ENCODE measurements at places on chromosomes 5 and 9. TPM values are rescaled to one million over a fixed set of nuclear protein-coding genes. Genes with fewer than 3 reads are reported as not detected.

DNA sequence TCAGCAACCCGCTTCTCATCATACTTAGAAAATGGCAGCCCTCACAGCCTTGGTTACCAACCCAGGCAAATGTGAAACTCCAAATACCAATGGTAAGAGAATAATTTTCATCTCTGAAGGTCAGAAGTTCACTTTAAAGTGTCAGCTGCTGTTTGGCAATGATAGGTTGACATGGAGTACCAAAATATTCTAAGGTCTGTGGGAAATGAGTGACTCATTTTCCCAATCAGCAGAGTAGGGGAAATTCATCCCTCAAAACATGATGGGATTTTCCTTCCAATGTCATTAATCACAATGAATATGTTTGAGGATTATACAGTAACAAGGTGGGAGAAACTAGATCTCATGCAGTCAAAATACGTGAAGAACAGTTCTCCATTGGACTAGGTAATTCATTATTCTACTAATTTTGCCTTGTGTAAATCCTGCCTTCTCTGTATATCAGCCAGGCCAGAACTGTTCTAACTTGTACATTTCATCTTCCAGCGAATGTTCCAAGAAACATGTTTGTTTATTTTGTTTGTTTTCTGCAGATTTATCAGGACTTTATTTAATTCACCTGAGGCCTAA lies 53.1 kb upstream of the ERBIN start:
- H3K4me1 ChIP-seq, result no peaks in the 10 kb centered on the region
- no peak for DNase-seq
- H3K27ac ChIP-seq, result no peak overlapping the region

DNA sequence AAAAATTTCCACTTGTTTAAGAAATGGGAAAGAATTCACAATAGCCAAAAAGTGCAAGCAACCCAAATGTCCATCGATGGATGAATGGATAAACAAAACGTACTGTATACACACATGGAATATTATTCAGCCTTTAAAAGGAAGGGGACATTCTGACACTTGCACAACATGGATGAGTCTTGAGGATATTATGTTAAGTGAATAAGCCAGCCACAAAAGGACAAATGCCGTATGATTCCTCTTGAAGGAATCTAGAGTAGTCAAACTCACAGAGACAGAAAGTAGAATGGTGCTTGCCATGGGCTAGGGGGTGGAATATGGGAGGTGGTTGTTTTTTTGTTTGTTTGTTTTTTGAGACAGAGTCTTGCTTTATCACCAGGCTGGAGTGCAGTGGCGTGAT lies 3.8 kb upstream of the ATP6V0E1 start:
- H3K27me3 ChIP-seq, result peaks cover 27% of the 10 kb centered on the region
- H3K27ac ChIP-seq, result no peak overlapping the region
- H3K4me1 ChIP-seq, result peaks cover 17% of the 10 kb centered on the region
- H3K4me3 ChIP-seq, result no peak overlapping the region

DNA sequence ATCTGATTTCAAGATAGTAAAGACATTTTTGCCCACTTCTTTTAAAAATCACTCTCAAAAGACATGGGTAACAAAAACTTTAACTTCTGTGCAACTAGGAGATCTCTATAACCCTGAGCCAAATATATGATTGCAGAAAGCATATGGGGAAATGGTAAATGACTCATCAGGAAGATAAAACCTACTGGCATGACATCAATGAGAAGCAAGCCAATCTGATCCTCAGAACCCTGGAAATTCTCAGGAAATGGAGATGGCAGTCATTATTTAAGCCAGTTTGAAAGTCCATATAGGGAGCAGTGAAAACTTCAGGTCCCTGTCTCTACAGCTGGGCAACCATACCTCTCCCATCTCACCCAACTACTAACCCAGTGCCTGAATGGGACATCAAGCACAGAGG lies 249.7 kb upstream of the NREP start:
- no peak for DNase-seq

PTPN3 gene
- total RNA-seq, result 1.3 TPM

PROP1 gene
- total RNA-seq, result not detected

CMYA5 gene
- 0.73 TPM for total RNA-seq

GRCh38 chr9:134618163-134618832 lies 23.3 kb upstream of the COL5A1 start:
- H3K4me1 ChIP-seq, result no peaks in the 10 kb centered on the region
- peak overlapping the region; percentile 19 for H3K27ac ChIP-seq
- no peak overlapping the region for H3K4me3 ChIP-seq
- no peaks in the 10 kb centered on the region for H3K36me3 ChIP-seq
- DNase-seq, result no peak

NEUROG1 gene
- 7.3 TPM for total RNA-seq

WNK2 gene
- total RNA-seq, result 34.3 TPM

DNA sequence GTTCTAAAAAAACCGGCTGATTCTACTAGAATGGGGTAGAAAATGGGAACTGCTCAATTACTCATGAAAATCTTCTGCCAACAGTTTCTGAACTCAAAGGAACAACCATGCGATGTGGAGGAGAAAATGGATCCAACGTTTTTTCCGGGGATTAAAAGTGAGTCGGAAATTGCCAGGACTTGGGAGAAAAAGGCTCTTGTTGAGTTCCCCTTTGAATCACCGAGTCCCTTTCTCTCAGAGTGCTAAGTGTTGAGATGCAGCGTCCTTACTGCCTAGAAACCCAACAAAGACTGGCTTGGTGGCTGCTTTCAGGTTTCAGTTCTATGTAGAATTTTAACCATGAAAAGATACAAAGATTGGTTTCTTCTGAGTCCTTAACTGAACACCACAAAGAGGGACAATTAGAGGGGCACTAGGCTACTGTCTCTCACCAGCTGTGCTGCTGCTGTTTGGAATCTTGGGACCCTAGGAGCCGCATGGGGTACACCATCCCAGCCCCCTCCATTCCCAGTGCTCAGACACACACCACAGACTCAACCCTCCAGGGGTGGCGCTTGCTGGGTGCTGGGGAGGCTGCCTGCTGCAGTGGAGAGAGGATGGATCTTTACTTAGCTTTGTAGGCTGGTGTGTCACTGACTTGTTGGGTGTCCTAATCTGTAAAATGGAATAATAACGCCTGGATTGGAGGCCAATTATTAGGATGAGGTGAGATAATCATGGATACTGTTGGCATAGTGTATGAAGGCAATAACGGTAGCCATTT lies 21.5 kb upstream of the NEUROG1 start:
- no peak overlapping the region for H3K27ac ChIP-seq
- peaks cover 89% of the 10 kb centered on the region for H3K27me3 ChIP-seq
- no peaks in the 10 kb centered on the region for H3K36me3 ChIP-seq
- no peak overlapping the region for H3K4me3 ChIP-seq
- H3K4me1 ChIP-seq, result no peaks in the 10 kb centered on the region

DNA sequence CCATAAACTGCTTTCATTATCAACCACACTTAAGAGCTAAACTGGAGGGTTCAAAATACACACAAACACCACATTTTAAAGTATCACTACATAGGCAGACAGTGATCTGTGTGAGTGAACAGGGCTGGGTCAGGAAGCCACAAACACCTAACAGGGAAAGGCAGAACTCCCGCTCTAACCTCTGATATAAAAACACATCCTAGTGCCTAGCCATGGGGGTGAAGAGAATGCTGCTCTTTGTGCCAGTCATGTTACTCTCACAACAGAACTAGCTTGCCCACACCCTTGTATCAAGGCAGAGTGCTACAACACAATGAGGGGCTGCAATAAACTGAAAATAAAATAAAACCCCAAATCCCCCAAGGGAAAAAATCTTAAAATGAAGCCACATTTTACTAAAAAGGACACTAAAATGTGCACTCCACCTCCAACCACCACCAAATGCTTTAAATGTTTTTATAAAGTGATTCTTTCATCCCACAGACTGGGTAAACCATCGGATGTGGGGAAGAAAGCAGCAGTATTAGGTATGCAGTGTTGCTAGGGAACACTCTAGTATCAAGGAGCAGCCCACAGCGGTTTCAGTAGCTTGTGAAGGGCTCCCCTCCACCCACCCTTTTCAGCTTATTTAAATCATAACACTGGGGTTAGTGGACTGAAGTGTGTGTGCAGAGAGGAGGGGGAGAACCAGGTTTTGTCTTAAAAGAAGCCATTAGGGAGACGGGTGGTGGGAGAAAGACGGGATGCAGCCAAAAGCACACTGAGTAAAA lies 64.5 kb downstream of the TMEM161B start:
- peaks cover 7% of the 10 kb centered on the region for H3K36me3 ChIP-seq
- H3K4me1 ChIP-seq, result peaks cover 32% of the 10 kb centered on the region
- no peaks in the 10 kb centered on the region for H3K27me3 ChIP-seq
- peak overlapping the region; percentile 75 for H3K4me3 ChIP-seq

GRCh38 chr9:121838746-121839669 lies 187.6 kb downstream of the DAB2IP start:
- H3K4me1 ChIP-seq, result no peaks in the 10 kb centered on the region
- no peak overlapping the region for H3K27ac ChIP-seq
- no peak overlapping the region for H3K4me3 ChIP-seq
- no peaks in the 10 kb centered on the region for H3K27me3 ChIP-seq
- DNase-seq, result no peak
- no peaks in the 10 kb centered on the region for H3K36me3 ChIP-seq

ALDOB gene
- total RNA-seq, result not detected

GRCh38 chr9:69421908-69422801 lies 97.1 kb downstream of the ENTREP1 start:
- peak; percentile 55 for DNase-seq
- peak overlapping the region; percentile 30 for H3K27ac ChIP-seq
- H3K4me1 ChIP-seq, result peaks cover 23% of the 10 kb centered on the region

- no peak overlapping the region for H3K27ac ChIP-seq
- H3K36me3 ChIP-seq, result no peaks in the 10 kb centered on the region
- H3K4me3 ChIP-seq, result no peak overlapping the region
- peaks cover 47% of the 10 kb centered on the region for H3K27me3 ChIP-seq
Observed at GRCh38 chr5:73280821-73281746, 108.1 kb downstream of the TMEM174 start.

FOXB2 gene
- not detected for total RNA-seq

DNA sequence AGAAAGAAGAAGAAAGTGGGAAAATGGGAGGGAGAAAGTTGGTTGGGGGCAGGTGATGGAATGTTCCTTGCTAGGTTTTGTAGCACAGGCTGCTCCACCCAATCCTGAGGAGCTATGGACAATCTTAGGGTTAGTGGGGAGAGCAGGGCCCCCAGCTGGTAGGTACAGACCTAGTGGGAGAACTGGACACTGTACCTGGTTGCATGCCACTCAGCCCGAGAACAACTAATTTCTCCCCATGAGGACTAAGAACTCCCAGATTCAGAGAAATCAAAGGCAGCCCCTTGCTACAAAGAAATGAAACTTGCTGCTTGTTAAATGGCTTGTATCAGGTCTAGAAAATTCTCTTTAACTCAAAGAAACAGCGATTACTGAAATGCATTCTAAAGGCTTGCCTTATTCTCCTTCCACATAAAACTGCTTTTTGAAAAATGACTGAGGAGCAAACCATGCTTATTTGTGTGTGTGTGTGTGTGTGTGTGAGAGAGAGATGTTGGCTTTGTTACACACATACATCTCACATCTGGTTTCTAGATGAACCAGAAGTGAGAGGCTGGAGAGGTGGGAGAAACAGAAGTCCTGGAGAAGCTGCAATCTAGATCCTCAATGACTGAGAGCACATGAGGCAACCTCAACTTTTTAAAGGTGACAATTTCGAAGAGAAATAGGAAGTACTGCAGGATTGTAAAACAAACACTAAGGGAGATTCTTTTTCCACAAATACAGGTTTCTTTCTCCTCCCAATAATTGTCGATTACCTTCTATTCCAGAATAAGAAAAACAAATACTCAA lies 28.9 kb downstream of the FYB1 start:
- no peak overlapping the region for H3K27ac ChIP-seq
- DNase-seq, result no peak
- peaks cover 29% of the 10 kb centered on the region for H3K4me1 ChIP-seq

GRCh38 chr5:135645336-135646180 lies 66.8 kb upstream of the CXCL14 start:
- no peaks in the 10 kb centered on the region for H3K4me1 ChIP-seq
- DNase-seq, result no peak
- no peak overlapping the region for H3K4me3 ChIP-seq
- H3K27me3 ChIP-seq, result peaks cover 5% of the 10 kb centered on the region

GRCh38 chr9:114003758-114004157 lies 74.3 kb downstream of the AMBP start:
- DNase-seq, result no peak
- H3K27ac ChIP-seq, result no peak overlapping the region
- peak overlapping the region; percentile 13 for H3K4me3 ChIP-seq
- peaks cover 21% of the 10 kb centered on the region for H3K4me1 ChIP-seq
- peaks cover 10% of the 10 kb centered on the region for H3K36me3 ChIP-seq

DNA sequence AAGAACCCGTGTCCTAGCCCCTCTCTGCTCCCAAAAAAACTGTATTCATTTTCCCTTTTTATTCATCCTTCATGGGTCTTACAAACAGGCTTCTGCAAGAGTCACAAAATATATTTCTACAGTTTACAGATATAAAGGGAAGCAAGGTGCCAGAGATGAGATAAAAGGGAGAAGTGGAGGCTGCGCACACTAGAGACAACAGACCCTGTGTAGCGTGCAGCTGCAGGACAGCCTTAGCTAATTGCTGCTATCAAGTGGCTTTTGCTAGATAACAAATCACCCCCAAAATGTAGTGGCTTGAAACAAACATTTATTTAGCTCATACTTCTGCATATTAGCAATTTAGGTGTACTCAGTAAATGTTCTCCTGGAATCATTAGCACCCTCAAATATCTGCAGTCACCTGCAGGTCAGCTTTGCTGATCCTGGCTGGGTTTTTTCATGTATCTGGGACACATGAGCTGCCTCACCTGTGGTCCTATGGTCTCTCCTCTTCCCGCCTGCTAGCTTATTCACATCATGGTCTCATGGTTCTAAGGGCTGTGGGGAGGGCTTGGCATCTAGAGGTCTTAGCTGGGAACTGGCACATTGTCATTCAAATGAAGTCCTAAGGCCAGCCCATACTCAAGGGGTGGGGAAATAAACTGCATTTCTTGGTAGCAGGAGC lies 29.4 kb downstream of the ARHGEF37 start:
- no peak overlapping the region for H3K4me3 ChIP-seq
- no peak for DNase-seq
- H3K27ac ChIP-seq, result no peak overlapping the region
- no peaks in the 10 kb centered on the region for H3K4me1 ChIP-seq

DNA sequence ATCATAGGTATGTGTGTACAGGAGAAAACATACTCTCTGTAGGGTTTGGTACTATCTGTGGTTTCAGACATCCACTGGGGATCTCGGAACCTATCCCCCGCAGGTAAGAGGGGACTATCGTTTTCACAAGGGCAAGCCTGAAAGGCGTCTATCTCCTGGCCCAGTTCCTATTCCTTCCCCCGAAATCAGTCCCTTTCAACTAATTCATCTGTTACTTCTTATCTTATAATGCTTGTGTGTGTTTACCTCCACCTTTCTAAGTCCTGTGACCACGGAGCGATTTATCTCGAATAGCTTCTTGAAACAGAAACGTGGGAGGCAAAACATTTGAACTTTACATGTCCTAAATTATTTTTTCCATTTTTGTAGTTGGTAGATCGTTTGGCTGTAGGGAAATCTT lies 11.4 kb downstream of the ABO start:
- peaks cover 23% of the 10 kb centered on the region for H3K27me3 ChIP-seq
- H3K27ac ChIP-seq, result no peak overlapping the region
- H3K36me3 ChIP-seq, result no peaks in the 10 kb centered on the region
- no peak for DNase-seq
- H3K4me3 ChIP-seq, result no peak overlapping the region

Data from neural crest cell (in vitro differentiated cells).